ENCODE measurements at places on chromosomes 5 and 9.

GRCh38 chr5:154078272-154078671, 39.5 kb downstream of the MFAP3 start:
- no peaks in the 10 kb centered on the region for H3K36me3 ChIP-seq
- no peaks in the 10 kb centered on the region for H3K27me3 ChIP-seq
- no peak overlapping the region for H3K27ac ChIP-seq
- DNase-seq, result no peak

DNA sequence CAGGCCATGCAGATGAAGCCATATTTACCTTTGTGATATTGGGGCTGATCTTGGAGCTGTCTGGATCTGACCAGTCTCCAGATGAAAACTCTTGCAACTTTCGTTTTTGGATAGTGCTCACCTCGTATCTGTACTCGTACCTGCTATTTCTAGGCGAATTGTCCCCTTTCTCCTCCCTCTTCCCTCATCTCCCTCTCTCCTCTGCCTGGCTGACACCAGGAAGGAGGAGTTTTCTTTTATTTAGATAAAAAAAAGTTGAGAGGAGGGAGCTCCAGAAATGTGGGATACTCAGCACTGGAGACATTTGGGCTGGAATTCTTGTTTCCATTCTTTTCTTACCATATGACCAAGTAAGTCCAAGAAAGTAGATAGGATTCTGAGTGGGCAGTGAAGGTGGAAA, 54.6 kb upstream of the ABL1 start:
- H3K27ac ChIP-seq, result no peak overlapping the region
- no peaks in the 10 kb centered on the region for H3K27me3 ChIP-seq
- H3K36me3 ChIP-seq, result no peaks in the 10 kb centered on the region
- H3K4me1 ChIP-seq, result no peaks in the 10 kb centered on the region

- no peak for DNase-seq
- H3K27me3 ChIP-seq, result no peaks in the 10 kb centered on the region
- H3K4me1 ChIP-seq, result no peaks in the 10 kb centered on the region
- H3K36me3 ChIP-seq, result no peaks in the 10 kb centered on the region
- H3K4me3 ChIP-seq, result no peak overlapping the region
- H3K27ac ChIP-seq, result no peak overlapping the region
Measured at GRCh38 chr9:126068534-126069230, 257.9 kb upstream of the MVB12B start.

DNA sequence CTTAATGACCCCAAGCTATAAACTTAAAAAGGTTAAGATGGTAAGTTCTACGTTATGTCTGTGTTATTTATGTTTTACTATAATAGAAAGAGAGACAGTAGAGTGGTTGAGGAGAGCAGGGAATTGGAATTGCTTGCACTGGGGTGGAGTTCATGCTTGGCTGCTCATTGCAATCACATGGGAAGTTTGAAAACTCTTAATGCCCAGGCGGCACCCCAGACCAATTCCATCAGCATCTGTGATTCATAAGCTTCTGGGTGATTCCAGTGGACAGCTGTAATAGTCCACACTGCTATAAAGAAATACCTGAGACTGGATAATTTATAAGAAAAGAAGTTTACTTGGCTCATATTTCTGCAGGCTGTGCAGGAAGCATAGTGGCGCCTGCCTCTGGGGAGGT, 323.9 kb upstream of the MSX2 start:
- no peak overlapping the region for H3K27ac ChIP-seq
- H3K4me3 ChIP-seq, result no peak overlapping the region

- H3K4me3 ChIP-seq, result no peak overlapping the region
- 0 out of 2 replicates have a peak, but pooled peaks cover 4% of the 10 kb centered on the region for H3K4me1 ChIP-seq
- peaks cover 13% of the 10 kb centered on the region for H3K36me3 ChIP-seq
- no peak for DNase-seq
Measured at GRCh38 chr5:150361301-150361700, 3.8 kb downstream of the TCOF1 start.

- no peak for DNase-seq
- no peak overlapping the region for H3K27ac ChIP-seq
- no peak overlapping the region for H3K4me3 ChIP-seq
- no peaks in the 10 kb centered on the region for H3K4me1 ChIP-seq
- H3K36me3 ChIP-seq, result no peaks in the 10 kb centered on the region
Measured at GRCh38 chr5:153489611-153490010, 859 bp upstream of the GRIA1 start.

DNA sequence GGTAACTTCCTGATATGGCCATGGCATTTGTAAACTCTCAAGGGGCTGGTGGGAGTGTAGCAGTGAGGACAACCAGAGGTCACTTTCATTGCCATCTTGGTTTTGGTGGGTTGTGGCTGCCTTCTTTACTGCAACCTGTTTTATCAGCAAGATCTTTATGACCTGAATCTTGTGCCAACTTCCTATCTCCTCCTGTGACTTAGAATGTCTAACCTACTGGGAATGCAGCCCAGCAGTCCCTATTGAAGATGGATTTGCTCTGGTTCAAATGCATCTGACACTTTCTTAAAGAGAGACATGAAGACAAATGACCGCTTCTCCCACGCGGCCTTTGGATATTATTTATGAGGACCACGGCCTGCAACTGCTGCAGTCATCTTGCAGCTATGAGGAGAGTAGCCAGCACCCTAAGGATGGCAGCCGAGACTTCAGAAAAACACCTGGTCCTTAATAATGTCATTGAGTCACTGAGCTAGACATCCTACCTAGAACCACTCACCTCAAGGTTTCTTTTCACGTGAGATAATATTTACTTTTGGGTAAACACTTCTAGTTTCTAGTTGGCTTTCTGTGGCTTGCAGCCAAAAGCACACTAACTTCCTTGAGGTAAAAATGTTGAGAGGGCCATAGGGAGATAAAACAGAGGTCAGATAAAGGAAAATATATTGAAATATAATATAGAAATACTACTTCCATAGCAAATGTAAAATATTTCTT, 28.2 kb downstream of the CETN3 start:
- no peak overlapping the region for H3K4me3 ChIP-seq
- DNase-seq, result peak; percentile 64
- H3K27ac ChIP-seq, result no peak overlapping the region
- no peaks in the 10 kb centered on the region for H3K27me3 ChIP-seq
- no peaks in the 10 kb centered on the region for H3K36me3 ChIP-seq
- H3K4me1 ChIP-seq, result peaks cover 10% of the 10 kb centered on the region
